ENCODE measurements at places on chromosomes 7 and 10.

- no peak for DNase-seq
Observed at GRCh38 chr7:5750031-5750653, 31.3 kb downstream of the RNF216 start.

- DNase-seq, result no peak
Observed at GRCh38 chr10:932589-932988, 1.1 kb upstream of the LARP4B start.

DNA sequence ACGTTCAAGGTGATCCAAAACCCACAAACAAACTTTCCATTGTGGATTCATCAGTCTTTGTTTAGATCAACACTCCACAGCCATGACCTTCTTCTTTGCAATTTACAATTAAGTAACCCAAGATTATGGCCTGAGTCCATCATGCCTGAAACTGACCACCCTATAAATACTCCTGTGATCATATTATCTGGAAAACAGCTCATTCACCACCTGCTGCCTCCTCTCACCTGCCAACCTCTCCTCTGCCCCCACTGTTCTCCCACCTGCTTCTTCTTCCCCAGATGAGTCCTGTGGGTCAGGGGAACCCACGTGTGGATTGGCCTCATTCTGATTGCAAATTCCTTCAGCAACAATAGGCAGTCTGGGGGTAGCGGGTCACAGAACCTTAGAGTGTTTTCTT, 81.4 kb downstream of the ABLIM1 start:
- DNase-seq, result no peak

GRCh38 chr7:155860840-155861479, 48.7 kb upstream of the SHH start:
- no peak for DNase-seq

DNA sequence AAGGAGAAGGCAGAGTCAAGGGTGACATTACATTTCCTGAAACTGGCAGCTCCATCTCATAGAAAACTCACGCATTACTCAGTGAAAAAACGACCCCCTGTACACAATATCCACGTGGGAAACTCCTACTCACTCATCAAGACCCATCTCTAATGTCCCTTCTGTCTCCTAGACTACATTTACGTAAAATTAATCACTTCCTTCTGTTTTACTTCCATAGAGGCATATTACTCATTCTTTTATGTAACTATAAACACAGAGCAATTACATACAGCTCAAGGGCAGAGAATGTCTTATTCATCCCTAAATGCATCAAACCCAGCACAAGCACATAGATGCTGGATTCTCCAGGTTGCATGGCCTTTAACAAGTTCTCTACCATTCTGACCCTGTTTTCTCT, 281.8 kb downstream of the KCNMA1 start:
- no peak for DNase-seq

DNA sequence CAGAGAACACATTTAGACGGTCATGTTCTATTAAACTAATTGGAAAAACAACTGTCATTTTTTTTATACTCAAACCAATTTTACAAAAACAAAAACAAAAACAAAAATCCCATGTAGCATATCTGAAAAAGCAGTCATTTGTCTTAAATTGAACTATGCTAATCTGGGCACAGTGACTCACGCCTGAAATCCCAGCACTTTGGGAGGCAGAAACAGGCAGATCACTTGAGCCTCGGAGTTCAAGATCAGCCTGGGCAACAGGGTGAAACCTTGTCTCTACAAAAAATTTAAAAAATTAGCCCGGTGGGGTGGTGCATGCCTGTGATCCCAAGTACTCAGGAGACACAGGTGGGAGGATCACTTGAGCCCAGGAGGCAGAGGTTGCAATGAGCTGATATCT, 253.4 kb downstream of the DOCK4 start:
- no peak for DNase-seq

DNA sequence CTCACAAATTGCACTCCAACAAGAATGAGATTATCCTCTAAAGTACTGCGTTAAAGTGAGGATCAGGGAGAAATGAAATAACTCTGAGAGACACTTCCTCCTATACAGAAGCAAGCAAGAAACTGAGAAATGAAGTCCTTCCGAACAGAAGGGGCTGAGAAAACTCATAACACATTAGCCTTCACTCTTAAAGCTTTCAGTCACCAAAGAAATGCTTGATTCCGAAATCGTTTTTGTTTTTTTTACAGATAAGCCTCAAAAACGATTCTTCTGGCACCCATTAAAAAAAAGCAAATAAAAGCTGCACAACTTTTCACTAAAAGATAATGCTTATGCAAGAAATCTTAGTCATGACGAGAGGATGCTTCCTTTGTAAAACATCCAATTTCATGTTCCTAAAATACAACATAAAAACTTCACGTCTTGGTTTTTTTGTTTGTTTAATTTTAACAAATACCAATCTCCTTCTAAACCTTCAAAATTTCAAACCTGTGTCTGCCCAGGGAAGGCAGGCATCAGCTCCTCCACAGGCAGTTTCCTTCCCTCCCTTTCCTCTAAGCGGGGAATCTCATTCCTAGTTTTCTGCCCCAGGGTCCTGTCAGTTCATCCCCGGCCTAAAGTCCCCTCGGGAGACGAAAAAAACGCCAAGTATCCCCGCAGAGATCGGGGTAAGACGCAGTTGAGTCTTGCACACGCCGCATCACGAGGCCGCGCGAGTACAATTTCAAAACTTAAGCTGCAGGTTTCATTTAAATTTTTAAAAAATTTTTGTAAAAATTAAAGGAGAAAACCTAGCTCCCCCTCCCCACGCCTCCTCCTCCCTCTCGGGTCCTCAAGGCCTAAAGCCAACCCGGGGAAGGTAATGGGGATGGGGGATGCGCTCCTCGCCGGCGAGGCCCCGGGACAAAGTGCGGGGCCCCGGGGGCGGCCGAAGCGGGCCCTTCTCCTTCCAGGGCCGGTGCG, 1.1 kb downstream of the BAZ1B start:
- no peak for DNase-seq

DNA sequence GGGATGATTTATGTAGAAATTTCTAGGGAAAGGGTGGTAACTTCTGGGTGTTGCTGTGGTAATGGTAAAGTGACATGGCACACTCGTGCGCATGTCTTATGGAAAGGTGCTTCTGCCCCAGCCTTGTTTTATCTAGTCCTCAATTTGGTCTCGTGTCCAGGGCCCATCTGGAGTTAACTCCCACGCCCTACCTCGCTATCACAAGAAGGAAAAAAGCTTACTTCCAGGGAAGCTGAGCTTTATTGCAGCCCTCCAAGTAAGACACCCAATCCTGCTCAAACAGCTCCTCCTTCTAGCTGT, 611.8 kb downstream of the TNS3 start:
- no peak for DNase-seq

DNA sequence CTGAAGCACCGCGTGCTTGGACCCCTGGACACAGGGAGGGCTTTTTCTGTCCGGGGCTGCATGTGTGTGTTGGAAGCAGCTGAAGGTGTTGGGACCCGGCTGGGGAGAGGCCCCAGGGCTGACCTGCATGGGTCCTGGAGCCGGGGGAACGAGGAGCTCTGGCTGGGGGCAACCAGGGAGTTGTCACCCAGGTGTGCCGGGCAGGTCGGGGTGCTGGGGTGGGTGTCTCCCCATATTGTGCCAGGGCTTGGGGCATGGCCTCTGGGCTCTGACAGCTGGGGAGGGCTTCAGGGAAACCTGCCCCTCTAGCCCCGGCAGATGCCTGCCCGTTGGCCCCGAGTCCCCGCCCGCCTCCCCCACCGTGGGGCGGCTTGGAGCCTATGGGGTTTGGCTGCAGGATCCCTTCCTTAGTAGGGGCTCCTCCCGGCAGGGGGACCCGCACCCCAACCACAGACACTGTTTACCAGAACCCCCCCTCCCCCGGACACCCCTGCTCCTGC, 42.3 kb downstream of the UNCX start:
- no peak for DNase-seq

DNA sequence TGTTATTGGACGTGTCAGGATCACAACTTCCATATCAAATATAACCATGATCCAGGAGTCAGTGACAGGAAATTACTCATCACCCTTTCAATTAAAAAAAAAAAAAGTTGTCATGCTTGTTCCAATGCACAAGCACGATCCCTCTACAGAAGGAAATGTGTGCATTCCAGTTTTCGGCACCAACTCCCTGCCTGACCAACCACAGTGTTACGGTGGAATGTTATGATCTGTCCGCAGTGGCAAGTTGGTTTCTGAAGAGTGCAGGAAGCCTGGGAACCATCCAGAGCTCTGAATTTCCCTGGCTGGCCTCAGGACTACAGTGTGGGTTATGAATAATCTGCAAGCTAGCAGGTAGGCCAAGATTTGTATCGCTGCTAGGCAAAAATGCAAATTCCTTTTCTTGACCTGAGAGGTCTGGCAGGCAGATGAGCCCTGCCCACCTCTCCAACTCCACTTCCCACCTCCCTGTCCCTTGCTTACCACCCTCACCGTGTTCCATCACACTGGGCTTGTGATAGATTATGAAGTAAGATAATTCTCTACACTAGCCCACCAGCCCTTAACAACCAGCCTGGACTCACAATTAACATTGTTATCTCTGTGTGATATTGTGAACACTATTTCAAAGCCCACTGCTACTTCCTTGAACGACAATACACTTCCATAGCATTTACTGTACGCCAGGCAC, 20.4 kb downstream of the FRMPD2 start:
- no peak for DNase-seq

DNA sequence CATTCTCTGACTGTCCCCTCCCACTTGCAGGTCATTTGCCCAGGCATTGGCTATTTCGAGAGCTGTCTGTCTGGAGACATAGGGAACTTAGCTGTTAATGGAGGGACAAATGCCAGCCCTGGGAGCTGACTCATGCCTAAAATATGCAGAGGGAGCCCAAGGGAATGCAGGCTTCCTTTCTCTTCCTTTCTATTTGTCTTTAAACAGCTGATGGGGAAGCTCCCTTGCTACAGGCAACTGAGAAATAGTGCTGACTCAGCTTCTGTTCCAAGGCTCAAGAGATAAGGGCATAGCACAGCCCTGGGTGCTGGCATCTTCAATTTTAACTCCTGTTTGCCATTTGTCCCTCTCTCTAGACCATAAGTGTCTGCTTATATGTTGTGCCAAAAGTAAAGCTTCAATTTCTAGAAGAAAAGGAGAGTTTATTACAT, 82.7 kb upstream of the C1GALT1 start:
- DNase-seq, result no peak

DNA sequence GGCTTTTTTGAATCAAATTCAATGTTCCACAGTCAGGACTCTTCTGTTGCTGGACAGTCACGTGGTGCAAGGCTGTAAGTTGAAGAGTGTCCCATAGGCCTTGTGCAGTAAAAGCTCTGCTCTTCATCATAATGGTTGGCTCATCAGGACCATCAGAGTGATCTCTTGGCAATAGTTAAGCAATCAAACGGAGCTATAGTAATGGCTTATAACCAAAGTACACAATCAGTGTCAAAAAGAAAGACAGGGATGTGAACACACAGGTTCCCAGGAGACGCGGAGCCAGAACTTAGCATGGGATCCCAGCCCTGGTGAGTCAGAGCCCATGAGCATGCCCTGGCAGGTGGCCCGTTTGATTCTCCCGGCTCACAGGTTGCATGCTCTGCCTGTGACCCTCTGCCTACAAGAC, 10.8 kb upstream of the GPNMB start:
- DNase-seq, result no peak

Measured in activated T-cell treated with anti-CD3 and anti-CD28 coated beads for 1 hour (primary cell).